ENCODE measurements at places on chromosomes 2 and 18.
A peak's percentile ranks its signal among the peaks of the same experiment; 100 is the strongest.

- DNase-seq: no peak
Measured at GRCh38 chr2:65413610-65414009, 18.8 kb downstream of the SPRED2 start.

DNA sequence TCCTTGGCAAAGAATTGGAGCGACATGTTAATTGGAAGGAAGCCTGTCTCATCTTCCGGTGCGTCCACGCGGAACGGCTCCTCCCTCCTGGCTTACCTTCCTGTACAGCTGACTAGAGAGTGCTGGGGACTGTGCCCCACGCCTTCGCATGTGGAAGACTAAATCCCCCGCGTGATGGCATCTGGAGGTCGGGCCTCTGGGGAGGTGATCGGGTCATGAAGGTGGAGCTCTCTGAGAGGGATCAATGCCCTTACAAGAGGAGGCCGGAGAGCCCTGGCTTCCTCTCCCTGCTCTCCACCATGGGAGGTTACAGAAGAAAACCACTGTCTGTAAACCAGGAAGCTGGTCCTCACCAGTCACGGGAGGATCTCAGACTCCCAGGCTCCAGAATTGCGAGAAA lies 104.1 kb upstream of the OTOS start:
- no peak for DNase-seq

DNA sequence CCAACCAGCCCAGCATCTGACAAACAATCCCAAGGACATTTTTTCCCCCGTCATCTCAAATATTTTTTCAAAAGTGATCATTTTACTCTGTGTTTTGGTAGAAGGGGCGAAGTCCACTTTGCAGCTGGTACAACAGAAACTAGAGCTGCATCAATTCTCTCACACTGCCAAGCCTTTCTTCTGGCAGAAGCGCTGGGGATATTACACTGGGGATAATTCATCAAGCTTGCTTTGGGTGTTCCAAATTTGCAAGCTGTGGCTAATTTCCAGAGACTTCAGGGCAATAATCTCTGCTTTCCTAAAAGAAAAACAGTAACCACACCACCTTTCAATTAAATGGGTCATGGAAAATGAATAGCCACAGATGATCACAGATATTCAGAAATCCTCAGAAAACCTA lies 238.3 kb downstream of the SLC8A1 start:
- DNase-seq: no peak

DNA sequence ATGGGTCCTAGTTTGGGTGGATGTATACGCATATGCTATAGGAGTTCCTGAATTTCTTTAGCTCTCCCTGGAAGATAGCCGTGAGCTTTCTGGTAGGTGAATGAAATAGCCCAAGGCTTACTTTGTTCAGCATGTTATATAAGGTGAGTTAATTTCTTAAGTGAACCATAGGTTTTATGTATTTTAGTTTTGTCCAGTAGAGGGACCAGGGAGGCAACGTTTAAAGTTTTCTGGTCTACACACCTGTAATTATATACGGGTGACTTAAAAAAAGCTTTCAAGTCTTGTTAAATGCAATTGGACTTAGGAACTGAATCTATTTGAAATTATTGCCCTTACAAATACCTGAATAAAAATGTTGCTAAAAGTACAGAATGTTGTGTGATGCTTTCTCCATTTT lies 402.5 kb upstream of the DDX18 start:
- no peak for DNase-seq

DNA sequence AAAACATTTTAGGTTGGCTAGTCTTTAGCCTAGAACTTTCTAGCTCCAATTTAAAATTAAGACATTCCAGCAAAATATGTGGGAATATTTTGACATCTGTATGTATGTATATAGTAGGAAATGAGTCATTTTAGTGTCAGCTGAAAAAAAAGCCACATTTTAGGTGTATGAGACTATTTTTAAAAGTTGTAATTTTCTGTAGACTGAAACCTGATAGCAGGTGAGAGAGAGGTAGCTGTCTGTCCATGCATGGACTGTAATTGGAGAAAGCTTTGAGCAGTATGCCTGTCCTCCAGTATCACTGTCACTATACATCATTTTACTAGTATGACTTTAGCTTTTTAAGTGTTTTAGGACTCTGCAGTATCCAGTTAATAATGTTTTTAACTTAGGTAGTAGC lies 26.1 kb upstream of the PPP1R1C start:
- no peak for DNase-seq

DNA sequence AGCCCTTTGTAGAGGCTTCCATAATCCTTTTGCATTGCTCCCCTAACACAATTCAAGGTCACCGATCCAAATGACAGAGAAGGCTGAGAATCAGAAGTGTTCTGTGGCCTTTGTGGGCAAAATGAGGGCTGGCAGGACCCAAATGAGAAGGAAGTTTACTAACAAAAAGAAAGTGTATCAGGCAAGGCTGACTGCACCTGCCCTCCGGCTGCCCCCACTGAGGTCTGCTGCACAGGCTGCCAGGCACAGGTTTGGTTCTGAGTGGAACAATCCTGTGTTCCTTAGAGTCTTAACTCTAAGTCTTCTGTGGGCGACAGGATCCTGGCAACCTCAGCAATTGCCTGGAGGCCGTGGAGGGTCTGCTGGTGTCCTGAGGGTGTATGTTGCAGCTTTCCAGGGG lies 568.5 kb downstream of the CMPK2 start:
- DNase-seq: no peak

DNA sequence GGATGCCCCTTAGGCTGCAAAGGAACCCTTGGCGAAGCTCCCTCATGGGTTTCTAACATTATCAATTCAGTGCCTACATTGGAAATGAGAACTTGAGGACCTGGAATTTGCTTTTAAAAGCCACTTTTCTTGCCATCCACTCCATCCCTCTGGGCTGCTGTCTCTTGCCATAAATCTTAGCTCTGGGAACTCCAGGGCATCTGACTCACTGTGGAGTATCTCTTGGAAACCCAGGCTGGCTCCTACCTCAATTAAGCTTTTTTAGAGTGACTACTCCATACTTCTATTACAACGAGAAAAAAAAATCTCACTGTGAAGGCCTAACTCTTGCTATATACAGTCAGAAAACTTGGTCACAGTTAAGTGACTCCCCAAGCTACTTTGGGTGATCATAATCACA lies 227.2 kb upstream of the SETBP1 start:
- no peak for DNase-seq

DNA sequence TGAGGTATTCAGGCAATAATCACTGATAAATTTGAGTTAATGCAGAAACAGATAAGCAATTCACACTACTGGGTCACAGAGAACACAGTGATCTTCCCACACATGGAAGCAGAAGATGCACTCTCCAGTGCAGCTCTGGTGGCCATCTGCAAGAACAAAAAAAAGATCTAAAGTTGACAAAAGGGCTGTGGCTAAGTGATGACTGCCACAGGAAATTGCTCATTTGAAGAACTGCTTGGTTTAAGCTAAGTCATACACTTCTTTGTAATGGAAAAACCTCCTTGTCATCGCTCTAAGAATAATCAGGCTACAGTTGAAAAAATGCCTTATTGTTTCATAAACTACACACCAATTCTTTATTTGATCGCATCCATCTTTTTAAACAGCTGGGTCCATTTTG lies 115.1 kb downstream of the DTNB start:
- no peak for DNase-seq

DNA sequence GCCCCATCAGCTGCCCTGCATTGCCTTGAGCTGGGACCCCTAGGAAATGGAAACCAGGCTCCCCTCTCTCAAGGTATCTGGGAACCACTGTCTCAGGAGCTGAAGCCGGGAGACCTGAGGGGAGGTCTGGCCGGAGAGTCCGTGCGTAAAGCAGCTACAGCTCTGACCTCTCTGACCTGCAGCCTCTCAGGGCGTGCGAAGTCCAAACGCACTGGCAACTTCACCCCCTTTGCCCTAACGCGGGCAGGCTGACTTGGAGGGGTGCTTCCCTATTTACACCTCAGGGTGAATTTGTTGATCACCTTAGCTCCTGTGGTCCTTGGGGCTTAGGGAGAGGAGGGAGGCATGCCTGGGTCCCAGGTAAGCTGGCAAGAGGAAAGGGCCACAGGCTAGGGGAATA lies 17.5 kb downstream of the SIGLEC15 start:
- DNase-seq: no peak

DNA sequence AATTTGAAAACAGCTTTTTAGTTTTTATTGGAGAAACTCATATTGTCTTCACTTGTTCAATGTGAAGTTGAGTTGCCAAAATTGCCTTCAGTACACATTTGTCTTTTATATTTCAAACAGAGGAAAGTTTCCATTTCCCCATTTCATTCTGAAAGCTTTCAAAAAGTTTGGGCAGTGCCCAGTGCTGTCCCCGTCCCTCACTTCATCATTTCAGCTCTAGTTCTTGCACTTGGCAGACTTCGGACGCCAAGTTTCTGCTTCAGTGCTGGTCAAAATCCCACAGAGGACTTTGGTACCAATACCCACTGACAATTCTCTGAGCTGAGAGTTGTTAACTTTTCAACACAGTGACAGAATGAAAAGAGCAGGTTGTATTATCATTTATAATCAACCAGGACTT lies 43.4 kb upstream of the AQP4 start:
- DNase-seq: no peak

DNA sequence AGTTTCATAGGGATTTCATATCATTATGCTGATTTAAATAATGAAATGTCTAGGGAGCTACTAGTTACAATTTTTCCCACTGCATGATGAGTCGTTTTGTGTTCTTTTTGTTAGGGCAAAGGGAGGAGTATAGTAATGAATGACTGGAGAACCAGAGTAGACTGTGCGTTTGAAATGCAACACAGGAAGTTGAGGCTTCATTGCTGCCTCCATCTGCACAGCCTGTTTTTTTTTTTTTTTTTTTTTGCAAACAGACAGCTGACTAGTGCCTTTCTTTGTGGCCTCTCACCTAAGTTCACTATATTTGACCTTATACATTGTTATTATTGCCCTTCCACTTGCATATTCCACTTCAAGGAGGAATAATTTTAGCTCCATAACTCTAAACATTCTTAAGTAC lies 286.7 kb upstream of the LRRTM1 start:
- no peak for DNase-seq

GRCh38 chr2:15834381-15835031 lies 105.8 kb upstream of the MYCN start:
- DNase-seq: no peak

GRCh38 chr2:6184532-6185292 lies 492.5 kb downstream of the SOX11 start:
- DNase-seq: peak; percentile 9

DNA sequence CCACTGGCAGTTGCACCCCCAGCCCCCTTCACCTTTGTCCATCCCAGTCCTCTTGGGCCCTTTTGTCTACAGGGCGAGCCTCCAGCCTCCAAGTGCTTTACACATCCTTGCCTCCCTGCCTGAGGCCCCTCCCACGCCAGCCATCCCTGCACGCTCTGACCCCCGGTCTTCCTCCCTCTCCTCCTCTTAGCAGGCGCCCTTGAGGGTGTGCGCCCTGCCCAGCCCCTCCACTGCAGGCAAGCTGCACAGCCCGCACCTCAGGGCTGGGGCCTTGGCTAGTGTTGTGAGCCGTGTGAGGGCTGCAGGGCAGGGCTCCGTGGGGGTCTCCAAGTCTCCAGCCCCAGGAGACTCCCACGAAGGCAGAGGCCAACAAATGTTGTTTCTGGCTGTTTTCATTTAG lies 6.9 kb downstream of the BOK start:
- DNase-seq: no peak

DNA sequence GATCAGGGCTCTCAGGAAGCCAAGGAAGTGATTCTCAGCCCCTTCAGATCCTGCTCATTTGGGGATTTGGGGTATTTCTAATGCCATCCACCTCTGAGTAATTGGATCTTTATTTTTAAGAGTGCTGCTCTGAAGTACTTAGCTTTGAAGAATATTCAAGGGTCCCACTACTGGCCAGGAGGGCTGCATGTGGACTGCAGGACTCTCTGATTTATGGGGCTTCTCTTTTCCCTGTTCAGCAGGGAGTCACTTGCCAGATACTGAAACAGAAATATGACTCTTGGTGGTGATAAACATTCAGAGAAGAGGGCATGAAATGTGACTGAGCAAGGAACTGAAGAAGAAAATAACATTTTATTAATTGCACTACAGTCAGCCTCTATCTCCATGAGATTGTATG lies 138.5 kb downstream of the MTX2 start:
- DNase-seq: no peak

GRCh38 chr2:48759682-48760081 lies 4.2 kb upstream of the LHCGR start:
- DNase-seq: no peak

DNA sequence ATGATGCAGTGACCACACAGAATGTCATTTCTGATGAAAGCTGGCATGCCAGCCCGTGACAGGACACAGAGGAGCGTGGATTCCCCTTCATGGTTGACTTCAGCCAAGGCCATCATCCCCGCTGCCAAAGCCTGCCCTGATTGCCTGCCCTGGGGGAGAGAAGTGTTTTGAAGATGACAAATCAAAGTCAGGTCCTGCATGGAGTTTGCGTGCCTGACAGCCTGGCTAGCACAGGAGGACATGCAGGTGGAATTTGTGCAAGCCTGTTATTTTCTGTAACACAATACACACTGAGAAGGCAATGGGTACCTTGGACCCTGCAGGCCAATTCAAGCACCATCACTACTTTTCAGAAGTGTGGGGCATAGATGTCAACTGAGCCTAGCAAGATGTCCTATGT lies 5.4 kb upstream of the IL1R2 start:
- DNase-seq: no peak

DNA sequence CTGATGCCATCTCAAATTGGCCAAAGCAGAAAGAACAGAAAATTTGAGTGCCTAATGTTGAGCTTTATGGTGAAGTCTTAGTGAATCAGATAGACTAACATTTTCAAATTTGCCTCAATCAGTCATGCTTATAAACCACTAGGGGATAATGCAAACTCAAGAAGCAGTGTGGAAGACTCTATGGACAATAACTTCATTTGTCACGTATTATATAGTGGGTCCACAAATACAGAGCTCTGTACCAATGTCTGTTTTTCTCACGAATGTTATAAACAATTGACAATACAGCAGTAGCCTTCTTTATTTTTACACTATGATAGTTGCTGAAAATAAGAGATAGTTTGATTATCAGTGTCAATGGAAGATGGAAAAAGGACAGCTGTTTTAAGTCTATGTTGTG lies 190.8 kb upstream of the SLC8A1 start:
- no peak for DNase-seq

DNA sequence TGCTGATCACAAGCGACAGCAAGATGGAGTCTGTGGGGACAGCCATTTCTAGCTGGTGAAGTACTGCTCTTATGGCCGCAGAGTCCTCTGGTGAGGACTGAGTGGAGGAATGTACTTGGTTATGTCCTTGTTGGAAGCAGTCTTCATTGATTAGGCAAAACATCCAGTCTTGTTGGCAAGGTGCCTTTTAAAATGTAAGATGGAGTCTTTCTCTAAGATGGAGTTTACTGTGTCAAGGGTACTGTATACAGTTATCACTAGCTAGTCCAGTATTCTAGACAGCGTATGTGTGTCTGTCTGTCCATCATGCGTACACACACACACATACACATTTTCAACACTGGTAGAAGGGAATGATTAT lies 74.8 kb downstream of the NPAS2 start:
- DNase-seq: no peak

GRCh38 chr2:55153584-55154299 lies 78.4 kb downstream of the CLHC1 start:
- DNase-seq: no peak

All from NCI-H774 (cell line).